Inflammatory macrophage (primary cell): ENCODE measurements at places on chromosomes 6 and 20.

GRCh38 chr6:42025066-42025844, 25.1 kb upstream of the TAF8 start:
- DNase-seq = no peak

GRCh38 chr6:3438190-3439167, 18.4 kb downstream of the SLC22A23 start:
- DNase-seq = no peak

DNA sequence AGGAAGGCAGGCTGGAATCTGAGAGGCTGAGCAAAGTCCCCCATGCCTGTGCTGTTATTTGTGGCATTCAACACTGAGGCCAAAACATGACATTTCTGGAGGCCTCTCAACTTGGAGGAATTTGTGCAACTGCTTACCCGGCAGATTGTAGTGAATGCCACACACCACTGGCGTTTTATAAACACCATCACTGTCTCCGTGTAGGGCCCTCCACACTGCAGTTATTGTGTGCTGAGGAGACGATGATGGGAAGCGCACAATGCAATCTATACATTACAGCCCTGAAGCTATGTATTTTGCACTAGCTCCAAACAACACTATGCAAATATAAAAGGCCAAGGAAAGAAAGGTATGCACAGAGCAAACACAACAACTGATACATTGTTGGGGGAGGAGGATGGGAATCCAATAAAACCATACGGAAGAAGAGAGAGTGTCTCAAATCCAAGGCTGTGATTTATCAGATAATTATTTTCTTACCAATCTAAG, 106.5 kb downstream of the SMLR1 start:
- no peak for DNase-seq

DNA sequence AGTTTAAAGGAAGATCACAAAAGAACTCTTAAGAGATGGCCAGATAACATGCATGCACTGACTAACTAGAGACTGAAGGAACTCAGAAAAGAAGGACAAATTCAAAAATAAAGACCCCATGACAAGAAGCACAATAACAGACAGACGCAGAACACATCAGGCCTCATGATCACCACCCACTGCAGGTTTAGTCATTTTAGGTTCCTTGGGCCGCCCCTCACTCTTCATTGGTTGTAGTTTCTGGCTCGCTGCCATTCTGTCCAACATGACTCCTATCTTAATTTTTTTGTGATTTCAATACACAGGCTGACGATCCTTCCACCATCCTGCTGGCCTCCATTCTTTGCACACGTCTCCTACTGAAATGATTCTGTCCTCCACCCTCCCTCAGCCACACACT, 21.6 kb downstream of the STX7 start:
- peak; percentile 74 for DNase-seq

DNA sequence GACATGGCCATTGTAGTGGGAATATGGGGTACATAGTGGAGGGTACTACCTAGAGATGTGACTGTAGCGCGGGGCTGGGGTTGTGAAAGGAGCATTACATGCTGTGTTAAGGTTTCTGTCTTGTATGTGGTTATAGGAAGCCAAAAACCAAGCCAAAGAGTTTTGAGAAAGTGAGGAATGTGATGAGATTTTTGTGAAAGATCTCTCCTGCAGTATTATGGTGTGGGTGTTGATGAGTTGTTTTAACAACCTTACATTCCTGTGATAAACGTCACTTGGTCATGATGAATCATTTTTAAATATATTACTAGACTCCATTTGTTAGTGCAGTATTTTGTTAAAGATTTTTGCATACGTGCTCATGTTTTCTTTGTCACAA, 48.9 kb downstream of the ZFAND3 start:
- no peak for DNase-seq

DNA sequence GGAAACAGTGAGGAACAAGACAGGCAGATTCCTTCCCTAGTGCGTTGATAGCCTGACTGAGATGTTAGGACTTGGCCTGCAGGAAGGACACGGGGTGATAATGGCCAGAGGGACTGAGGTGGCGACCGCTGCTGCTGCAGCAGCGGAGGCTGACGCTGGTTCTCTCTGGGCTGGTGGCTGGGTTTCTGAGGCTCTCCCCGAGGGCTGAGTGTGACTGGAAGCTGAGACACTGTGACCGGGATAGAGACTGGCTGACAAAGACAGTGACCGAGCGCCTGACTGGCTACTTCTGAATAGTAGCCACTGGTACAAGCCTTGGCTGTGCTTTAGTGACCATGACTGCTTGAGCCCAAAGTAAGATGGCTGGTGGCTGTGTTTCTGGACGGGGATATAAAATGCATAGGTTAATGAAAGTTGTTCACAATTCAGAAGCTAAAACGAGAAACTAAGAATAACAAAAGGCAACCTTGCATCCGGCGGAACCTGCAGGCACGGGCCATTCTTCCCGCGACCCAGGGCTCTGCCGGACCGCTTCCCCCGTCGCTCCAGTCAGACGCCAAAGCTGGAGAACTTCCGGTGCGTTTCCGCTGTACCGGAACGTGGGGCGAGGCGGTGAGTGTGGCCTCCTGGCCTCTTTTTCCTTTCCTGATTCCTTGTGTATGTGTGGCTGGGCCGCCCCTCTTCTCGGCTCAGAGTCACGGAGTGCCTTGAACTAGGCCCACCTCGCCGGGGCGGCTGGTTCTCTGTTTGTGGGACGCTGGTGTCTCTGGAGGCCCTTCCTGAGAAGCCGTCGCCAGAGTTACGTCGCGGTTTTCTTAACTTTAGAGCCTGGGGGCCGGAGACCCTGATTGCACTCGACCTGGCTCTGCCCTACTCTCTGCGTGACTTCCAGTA, at the start of gene AAR2:
AAR2 (plus strand) TSS at position 587 of the 894 bp plus-strand sequence. CDS start 3,391 bp downstream, outside the sequence.
- peak; percentile 78 for DNase-seq

DNA sequence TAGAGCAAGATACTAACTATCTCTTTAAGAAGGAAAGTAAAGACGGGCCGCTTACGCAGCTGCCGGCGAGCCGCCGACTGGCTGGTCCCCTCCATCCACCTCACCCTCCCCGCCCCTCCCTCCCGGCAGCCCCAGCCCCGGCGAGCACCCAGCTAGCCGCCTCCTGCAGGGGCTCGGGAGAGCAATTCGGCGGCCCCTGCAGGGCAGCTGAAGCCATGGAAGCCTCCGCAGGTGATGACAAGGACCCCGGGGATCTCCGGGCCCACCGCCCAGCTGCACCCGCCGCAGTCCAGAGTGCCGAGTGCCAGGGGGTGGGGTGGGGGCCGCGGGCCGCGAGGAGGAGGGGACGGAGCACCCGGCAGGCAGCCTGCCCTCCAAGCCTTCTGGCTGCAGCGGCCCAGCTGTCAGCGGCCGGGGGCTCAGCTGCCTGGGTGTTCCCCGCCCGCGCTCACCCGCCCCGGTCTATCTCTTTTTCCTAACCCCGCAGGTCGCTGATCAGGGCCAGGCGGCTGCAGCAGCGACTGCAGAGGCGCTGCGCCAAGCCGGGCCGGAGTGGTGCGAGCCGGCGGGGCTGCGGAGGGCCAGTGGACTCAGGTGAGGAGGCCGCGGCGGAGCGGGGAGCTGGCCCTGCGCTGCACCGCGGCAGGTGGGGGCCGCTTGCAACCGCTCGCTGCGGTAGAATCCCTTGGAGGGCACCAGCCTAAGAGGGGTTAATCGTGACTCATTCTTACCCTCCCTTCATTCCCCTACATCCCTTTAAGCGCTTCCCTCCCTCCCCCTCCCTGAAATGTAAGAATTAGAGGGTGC, at the start of gene SNPH:
SNPH (plus strand) TSS at position 128 of the 807 bp plus-strand sequence. CDS start 29,946 bp downstream, outside the sequence.
- no peak for DNase-seq

DNA sequence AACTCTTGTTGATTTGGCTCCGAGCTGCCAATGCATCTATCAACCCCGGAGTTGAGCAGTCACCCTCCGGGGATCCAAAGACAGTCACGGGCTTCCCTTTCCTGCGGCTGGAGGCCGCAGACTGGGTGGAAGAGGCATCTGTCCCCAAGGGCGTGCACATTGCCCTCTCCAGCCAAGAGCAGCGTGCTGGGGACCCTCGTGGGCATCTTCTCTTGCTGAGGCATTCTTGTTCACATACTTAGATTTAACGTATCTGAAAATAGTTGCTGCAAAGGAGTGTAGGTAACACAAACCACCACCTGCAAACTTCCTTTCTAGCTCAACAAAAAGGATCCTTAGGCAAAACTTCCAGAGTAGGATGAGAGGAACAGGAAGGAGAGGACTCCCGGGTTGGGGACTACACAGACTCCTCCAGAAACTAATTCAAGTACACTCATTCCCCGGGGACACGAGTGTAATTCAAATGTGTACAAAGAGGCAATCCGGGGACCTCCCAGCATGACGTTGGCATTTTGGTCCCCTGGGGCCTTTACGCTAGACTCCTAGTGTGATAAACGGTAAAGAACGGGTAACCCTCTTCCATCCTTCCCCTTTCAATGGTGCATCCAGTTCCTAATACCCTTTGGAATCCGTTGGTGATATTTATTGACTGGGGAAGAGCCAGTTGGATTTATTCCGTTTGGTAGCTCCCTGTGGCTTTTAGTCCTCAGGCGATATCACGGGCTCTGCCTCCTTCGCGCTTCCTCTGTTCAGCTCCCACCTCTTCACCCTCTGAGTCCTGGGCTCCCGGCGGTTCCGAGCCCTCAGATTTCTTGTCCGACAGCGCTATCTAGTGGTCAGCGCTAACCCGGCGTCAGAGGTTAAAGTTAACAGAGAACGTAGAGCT, 2.7 kb upstream of the COL12A1 start:
- peak; percentile 81 for DNase-seq

DNA sequence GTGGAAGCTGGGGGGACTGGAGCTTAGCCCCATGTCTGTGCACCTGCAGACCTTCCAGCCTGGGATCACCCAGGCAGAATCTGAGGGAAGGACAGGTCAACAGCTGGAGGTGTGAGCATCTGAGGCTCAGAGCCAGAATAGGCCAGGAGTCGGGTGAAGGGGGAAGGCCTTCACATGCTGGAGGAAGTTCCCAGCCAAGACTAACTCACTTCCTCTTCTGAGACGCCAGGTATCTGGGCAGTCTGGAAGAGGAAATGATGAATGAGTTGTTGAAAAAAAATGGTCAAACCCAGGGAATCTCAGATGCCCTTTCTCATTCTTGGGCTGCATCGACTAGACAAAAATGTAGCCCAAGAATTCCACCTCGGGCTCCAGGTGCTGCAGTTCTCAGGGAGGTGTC, 73.6 kb upstream of the TIAM2 start:
- DNase-seq = peak; percentile 5

GRCh38 chr6:129901910-129902309, 40.8 kb upstream of the TMEM244 start:
- DNase-seq = no peak

DNA sequence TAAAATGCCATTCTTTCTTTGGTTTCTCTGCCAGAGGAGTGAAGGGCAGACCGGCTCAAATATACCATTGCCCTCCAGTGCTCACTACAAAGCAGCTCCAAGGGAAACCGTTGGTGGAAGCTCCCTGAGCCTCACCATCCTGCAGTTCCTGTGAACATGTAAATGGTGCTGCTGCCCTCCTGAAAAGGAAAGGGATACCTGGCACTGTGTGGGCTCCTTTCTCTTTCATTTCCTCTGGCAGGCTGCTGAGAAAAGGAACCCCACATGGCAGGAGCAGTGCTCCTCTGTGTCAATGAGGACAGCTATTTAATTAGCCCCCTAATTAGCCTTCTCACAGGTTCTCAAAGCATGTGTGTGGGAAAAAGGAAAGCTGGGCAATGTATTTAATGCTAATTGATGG, 142.5 kb downstream of the KLHL32 start:
- DNase-seq = no peak

DNA sequence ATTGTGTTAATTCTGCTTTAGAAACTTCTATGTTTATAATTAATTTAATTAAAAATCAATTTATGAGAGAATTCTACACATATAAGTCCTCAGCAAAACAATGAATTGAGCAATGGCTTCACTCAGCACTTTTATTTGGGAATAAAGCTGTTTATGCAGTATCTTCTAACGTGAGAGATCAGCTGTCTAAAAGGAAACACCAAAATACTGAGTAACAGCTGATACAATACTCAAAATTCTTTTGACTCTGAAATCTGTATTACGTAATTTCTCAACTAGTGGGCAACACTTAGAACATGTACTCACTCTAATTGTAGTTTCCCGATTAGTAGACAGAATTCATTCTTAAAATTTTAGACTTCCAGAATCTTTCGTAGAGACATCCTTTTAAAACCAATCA, 49.8 kb downstream of the MAP3K7 start:
- DNase-seq = no peak

DNA sequence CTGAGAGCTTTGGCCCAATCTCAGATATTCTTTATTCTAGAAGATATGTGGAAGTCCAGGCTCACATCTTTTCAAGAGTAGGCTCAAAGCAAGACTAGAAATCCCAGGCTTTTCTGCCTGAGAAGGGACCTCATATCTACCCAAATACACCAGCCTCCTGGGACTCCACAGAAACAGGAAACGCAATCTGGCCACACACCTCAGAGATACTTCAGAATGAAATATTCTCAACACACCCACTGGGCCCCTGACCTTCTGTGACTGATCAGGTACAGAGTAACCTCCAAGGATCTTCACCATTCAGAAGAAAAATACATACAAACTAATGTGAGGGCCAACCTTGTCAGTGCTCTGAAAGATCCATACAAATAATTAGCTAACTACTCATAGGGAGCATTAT, 183.2 kb downstream of the HIVEP2 start:
- DNase-seq = no peak

DNA sequence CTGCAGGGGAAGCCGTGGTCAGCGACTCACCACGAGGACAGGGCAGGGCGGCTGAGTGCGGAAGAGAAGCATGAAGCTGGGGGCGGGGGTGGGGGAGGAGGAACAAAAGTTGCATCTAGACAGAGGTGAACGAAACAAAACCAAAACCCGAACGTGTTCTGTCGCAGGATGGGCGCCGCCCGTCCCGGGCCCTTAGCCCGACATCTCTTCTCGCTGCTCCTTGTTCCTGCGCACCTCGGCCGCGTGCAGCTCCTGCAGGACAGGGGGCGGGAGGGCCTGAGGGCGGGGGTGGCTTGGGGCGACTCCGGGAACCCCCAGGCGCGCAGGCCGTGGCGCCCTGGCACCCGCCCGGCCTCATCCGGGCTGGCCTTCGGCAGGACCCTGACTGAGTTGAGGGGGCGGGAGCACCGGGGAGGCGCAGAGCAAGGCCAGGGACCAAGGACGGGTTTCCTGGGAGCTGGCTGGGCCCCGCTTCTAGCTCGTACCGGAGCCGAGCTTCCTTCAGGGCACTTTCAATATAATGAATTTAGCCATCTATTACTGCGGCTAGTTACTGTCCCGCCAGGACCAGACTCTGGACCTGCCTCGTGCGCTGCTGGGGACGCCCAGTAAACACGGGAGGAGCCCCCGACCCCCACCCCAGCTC, 12.0 kb downstream of the STMN3 start:
- DNase-seq = peak; percentile 49

DNA sequence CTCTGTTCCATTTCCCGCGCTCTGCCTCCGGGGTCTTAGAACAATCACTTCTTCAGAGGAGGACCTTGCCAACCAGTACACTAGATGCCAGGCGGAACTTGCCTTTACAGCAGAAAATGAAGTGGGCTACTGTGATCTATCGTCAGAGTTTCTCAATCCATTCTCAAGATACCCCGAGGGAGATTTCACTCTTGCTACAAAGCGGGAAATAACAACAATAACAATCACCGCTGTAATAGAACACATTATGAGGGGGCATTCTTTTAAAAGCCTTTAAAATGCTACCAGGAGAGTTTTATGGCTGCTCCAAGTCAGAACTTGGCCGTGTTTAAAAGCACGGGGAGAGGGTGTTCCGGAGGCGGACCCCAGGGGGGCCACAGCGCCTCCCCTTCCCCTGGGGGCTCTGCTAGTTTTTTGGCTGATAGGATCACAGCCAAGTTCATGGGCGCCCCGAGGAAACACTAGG, 617.0 kb upstream of the AGPAT4 start:
- DNase-seq = no peak
